ENCODE measurements at places on chromosomes 2 and 18.
A peak's percentile ranks its signal among the peaks of the same experiment; 100 is the strongest.

- DNase-seq: no peak
These were observed 52.9 kb downstream of the SATB2 start for GRCh38 chr2:199404841-199405240.

GRCh38 chr2:2318949-2319348 lies 12.1 kb downstream of the MYT1L start:
- no peak for DNase-seq

DNA sequence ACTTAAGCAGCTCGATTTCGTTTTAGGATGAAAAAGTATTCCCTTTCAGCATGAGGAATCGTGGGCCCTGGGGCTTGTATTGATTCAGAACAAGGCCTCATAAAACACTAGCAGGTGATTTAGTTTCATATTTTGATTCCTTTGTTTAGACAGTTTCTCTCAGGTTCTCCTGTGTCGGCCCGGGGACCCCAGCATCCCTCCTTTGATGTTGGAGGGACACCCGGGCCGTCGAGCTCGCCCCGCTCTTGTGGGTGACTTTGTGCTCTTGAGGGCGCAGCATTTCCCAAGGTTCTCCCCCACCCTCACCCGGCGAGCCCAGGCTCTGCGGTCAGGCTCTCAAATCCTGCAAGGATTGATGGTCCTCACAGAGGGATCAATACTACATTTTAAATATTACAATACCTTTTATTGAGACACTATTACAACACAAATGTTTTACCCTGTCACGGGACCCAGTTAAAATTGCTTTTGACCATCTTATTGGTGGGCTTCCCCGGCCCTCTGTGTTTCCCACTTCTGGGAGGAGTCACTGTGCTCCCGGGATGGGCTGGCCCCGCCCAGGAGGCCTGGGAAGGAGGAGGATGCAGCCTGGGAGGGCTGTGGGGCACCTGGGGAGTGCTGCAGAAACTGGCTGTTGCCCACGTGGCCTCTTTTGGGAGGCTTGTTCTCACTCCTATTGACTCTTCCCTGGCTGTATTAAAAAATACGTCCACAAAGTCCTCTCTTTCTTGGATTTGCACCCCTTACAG lies 222.6 kb downstream of the INSIG2 start:
- DNase-seq: peak; percentile 58

GRCh38 chr18:64118406-64118805 lies 30.5 kb downstream of the LINC00305 start:
- no peak for DNase-seq

DNA sequence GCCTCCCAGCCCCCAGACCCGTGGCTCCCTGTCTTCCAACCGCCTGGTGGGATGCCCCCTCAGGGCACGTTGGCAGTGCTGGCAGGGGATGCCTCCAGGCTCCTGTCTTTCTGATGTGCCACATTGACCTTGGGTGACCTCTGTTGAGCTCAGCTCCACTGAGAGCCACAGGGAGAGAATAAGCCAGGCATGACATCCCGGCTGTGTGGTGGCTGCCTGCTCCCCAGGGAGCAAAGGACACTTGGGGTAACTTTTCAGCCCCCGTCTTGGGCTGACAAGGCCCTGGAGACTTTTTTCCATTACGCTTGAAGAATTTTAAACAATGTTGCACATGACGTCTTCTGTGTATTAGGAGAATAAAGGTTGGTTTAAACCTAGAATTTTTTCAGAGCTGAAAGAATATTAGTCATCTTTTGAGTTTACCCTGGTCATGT lies 246.0 kb downstream of the TSN start:
- DNase-seq: no peak

Measured in islet precursor cell (in vitro differentiated cells).